ENCODE measurements at places on chromosomes 4 and X.

DNA sequence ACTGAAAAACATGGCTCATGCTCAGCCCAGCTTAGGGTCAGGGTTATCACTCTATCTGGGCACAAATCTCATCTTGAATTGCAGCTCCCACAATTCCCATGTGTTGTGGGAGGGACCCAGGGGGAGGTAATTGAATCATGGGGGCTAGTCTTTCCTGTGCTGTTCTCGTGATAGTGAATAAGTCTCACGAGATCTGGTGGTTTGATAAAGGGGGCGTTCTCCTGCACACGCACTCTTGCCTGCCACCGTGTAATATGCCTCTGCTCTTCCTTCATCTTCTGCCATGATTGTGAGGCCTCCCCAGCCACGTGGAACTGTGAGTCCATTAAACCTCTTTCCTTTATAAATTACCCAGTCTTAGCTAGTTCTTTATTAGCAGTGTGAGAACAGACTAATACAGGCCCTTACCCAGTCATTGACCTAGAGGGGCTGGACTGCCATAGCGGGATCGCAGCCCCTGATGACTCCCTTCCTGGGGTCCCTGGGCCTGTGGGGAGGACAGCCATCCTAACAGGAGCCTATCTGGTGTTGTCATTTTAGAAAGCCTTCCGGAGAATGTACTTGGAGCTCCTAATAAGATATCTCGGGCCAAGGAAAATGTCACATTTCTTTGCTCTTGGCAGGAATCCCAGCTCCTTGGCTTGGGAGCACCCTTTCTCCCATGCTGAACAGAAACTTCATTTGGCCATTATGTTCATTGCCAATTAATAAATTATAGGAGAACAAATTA, 112.6 kb downstream of the PHKA2 start:
- DNase-seq, result no peak

GRCh38 chrX:15501506-15501905, 899 bp downstream of the BMX start:
- DNase-seq, result no peak

GRCh38 chr4:6986072-6986780, 56.9 kb upstream of the TADA2B start:
- DNase-seq, result no peak

- no peak for DNase-seq
Observed at GRCh38 chr4:179307297-179308136, 1865.3 kb upstream of the AGA start.

DNA sequence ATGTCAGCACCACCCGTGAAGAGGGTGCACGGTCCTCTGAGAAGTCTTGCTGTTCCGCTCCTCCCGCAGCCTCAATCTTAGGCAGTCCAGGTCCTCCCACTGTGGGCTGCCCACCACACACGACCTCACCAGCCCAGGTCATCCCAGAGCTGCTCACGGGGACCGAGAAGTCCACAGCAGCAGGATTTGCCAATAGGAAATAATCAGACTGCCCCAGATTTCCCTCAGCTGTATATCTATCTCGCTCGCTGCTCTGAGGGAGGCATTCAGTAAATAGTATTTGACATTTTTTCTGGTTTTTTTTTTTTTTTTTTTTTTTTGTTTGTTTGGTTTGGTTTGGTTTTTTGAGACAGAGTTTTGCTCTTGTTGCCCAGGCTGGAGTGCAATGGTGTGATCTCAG, 83.8 kb downstream of the STOX2 start:
- DNase-seq, result no peak

DNA sequence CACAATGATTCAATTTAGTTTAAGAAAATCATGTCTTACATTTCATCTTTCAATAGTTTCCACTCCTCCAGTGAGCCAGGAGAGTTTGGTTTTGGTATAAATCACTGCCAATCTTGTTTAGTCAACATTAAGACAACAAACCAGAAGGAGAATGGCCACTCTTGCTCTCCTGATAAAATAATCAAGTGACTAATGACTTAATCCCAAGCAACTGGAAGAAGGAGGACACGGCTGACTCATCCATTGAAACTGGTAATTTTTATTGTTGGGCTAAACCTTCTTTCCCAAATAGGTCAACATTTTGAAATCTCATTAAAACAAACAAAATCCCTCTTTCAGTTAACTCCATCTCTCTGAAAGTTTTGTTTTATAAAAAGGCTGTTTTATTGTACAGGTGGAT, 230.2 kb downstream of the CLCN4 start:
- DNase-seq, result no peak

- no peak for DNase-seq
Observed at GRCh38 chr4:75717408-75717807, 7.0 kb upstream of the USO1 start.

GRCh38 chr4:147017081-147017480, 71.4 kb upstream of the TTC29 start:
- no peak for DNase-seq

DNA sequence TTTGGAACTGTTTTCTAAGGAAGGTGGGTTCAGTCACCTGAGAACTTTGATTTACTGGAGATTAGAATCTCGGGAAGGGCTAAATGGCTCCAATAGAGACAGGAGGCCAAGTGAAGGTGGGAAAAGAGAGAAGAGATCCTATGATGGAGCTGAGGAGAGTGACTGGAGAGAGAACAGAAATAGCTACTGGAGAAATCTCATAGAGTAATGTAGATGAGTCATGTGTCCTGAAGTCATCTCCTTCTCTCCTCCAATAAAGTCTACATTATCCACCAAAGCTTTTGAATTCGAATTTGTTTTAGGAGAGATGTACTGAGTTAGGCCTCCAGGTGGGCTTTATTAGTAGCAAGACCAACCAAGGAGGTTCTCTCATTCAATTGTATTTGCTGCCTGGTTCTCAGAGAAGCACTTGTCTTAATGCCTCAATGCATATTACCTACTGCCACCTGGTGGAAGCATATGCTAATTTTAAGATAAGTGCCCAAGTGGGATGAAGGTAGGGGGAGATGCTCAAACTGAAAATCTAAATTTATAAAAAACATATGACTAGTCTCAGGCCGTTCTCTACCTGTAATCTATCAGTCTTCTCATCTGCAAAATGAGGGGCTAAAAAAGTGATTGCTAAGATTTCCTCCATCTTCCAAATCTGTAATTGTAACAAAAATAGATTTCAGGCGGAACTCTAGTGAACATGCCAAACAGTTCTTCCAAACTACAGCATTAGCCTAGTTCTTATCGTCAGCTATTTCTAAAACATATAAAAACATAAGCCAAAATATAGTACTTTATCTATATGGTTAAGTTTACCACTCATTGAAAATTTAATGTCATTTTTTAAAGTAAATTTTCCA, 24.4 kb downstream of the TXK start:
- DNase-seq, result no peak

- DNase-seq, result no peak
Observed at GRCh38 chrX:5100004-5100403, 1128.7 kb downstream of the NLGN4X start.

- DNase-seq, result no peak
Observed at GRCh38 chr4:106109929-106110328, 206.1 kb downstream of the TBCK start.

DNA sequence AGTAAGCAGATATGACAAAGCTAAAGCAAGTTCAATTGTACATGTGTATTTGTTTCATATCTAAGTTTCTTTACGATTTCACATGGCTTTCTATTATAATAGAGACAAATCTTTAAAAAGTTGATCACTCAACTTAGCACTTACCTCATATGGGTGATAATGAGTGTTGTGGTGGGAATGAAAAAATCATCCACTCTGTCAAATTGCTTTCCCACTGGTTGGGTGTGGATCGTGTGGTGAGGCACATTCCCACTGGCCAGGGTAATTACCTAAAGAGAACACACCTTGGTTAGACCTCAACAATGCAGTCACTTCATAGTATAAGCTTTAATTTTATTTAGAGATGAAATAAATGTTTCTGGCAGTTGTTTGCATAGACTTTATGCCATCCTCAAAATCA, 708.9 kb downstream of the FSTL5 start:
- DNase-seq, result no peak

GRCh38 chrX:65696613-65697012, 29.2 kb downstream of the MSN start:
- DNase-seq, result no peak

DNA sequence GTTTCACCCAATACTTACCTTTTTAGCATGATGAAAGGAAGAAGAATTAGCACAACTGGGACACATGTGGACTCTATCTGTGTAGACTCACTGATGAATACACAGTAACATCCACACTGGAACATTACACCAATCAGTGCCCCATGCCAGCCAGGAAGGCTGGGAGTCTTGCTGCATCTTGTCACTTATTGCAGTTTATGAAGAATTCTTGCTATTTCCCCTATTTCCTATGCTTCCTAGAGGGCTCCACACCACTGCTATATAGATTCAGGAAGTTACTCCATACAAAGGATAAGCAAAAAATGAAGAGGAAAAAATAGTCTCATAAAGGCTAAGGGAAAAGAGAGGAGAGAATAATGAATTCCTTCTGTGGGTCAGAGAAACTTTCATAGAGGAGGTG, 201.0 kb downstream of the CAMK2D start:
- no peak for DNase-seq

GRCh38 chr4:14078326-14078725, 450.8 kb upstream of the BOD1L1 start:
- no peak for DNase-seq

DNA sequence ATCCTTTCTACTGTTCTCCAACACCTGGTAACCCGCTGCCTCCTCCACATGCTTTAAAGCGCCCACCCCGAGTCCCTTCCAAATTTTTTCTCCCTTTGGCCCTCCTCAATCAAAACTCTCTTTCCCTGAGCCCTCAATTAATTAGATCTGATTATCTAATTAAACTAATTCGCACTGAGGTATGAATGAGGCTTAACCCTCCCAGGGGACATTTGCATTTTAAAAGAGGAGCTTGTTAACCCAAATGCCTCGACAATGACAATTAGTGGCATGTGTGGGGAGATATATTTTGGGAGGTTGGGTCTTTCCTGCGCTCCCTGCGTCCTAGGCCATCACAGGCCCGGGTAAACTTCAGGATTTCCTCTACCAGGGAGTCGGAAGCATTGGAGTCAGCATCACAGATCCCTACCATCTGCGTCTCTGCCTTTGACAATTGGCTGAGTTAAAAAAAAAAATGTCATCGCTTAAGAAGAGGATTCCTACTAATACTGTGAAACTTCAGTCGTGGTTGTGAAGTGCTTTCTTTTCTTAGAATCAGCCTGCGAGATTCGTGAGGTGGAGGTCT, 50.6 kb downstream of the TENM3 start:
- DNase-seq, result no peak

- DNase-seq, result no peak
Observed at GRCh38 chr4:27081675-27082586, 221.3 kb downstream of the STIM2 start.

DNA sequence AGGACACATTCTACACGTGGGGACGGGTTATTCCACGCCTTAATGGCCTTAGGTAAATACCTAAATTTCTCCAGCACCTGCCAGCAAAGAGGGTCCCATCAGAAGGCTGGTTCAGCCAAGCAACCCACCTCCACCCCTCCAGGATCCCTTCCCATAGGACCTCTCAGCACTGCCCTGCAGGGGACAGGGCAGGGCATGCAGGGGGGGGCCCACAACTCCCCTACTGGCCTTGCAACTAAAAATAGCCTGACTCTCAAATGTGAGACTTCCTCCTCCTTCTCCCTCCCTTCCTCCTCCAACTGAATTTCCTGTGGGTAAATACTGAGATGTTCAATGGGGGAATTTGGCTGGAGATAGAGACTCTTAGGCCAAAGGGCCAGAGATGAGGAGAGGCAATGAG, 6.3 kb downstream of the LAS1L start:
- no peak for DNase-seq

GRCh38 chr4:67603310-67604028, 44.9 kb downstream of the STAP1 start:
- DNase-seq, result no peak

GRCh38 chr4:121112530-121112929, 40.2 kb upstream of the NDNF start:
- DNase-seq, result no peak

GRCh38 chrX:1601051-1601767, 9.8 kb downstream of the AKAP17A start:
- DNase-seq, result no peak

DNA sequence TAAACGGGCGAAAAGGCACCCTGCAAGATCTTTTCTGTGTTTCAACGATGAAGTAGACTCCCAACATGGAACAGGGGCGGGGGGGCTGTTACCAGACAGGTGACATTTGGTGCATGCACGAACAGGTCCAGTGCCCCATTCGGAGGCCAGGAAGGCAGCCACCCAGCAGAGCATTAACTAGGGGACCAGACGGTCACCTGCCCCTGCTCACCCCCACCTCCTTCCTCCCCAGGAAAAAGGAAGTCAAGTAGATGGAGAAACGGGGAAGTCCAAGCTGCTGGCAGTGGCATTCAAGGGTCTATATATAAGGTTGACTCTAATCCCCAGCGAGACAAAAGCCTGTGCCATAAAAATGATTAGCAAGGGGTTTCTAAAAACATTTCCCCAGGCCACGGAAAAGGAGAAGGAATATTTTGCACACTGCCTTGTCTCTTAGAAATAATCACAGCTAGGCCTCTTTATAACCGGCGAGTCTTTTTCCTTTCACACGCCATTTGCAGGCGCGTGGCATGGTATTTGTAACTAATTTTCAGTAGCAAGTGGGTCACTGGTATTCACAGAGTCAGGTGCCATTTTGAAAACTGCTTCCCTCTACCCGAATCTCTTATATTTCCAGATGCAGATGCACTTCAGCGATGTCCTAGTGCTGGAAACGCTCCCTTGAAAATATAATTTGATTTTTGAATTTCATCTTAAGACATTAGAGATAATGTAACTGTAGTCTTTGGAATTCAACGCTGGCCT, 1.2 kb upstream of the TMSB4X start:
- DNase-seq, result no peak

DNA sequence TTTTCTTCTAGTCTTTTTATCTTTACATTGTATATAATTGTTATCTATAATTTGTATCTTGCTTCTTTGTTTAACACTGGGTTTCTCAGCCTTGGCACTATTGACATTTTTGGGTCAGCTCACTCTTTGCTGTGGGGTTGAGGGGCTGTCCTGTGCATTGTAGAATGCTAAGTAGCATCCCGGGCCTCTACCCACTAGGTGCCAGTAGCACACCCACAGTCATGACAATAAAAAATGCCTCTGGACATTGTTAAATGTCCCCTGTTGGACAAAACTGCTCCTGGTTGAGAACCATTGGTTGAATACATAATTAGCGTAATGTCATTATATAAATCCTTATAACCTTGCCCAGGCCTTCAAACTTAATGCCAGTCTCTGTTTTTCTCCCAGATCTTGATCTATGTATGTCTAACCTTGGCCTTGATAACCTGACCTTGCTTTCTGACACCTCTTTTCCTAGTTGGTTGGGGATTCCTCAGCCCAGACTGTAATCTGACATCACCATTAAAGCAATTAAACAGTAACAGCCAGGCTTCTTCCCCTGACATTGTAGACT, 46.1 kb downstream of the DCX start:
- no peak for DNase-seq

GRCh38 chr4:31187979-31188378, 467.8 kb downstream of the PCDH7 start:
- no peak for DNase-seq
